ENCODE measurements at places on chromosomes 13 and 19. TPM values are rescaled to one million over a fixed set of nuclear protein-coding genes. Genes with fewer than 3 reads are reported as not detected.

ZNF578 gene
- 1.5 TPM for polyA plus RNA-seq

IZUMO1 gene
- not detected for polyA plus RNA-seq

FSD1 gene
- polyA plus RNA-seq, result 0.58 TPM

RNF17 gene
- polyA plus RNA-seq, result not detected

DHDH gene
- 0.39 TPM for polyA plus RNA-seq

FRY gene
- 1.2 TPM for polyA plus RNA-seq

Data from IgD-negative memory B cell (primary cell).